Erythroblast (primary cell): ENCODE measurements at places on chromosomes 1 and 21.
A peak's percentile ranks its signal among the peaks of the same experiment; 100 is the strongest.

GRCh38 chr1:58487002-58487401 lies 59.5 kb downstream of the OMA1 start:
- no peak for DNase-seq

- no peak for DNase-seq
Observed at GRCh38 chr1:234633246-234634003, 23.4 kb upstream of the IRF2BP2 start.

DNA sequence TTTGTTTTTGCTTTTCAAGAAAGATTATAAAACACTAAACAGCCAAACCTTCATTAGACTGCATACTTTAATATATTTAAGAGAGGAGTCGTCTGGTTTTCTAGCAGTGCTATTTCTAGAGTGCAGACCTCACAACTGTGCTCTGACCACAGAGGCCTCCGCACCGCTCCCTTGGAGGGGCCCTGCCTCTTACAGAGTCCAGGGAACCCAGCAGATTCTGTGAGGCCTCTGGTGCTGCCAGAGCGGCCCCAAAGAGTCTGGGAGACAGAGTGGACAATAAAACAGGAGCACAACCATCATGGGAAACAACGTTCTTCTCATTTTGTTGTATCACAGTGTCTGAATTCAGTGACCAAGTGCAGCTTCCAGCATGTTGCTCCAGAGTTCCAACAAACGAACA lies 5.8 kb downstream of the ATP5PO start:
- no peak for DNase-seq

DNA sequence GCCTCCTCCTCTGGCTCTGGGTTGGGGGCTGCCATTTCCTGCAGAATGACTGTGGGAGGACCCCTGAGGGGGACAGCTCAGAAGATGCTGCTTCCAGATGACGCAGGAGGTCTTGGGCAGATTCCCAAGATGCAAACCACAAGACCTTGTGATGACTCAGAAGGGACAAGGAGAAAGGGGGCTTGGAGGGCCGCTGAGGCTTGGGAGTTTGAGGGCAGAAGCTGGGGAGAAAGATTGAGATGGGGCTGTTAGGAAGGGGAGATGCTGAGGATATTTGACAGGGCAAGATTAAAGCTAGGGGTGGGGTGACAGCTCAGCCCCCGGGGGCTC lies 7.5 kb downstream of the PTPRU start:
- DNase-seq: no peak

DNA sequence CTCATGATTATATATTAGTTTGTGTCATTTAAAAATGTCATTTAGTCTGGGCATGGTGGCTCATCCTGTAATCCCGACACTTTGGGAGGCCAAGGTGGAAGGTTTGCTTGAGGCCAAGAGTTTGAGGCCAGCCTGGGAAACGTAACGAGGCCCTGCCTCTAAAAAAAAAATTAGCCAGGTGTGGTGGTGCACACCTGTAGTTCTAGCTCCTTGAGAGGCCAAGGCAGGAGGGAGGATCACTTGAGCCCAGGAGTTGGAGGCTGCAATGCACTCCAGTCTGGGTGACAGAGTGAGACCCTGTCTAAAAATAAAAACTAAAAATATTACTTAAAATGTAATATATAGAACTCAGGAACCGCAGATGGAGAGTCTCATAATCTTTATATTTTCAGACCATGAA lies 34.6 kb downstream of the RUNX3 start:
- no peak for DNase-seq

GRCh38 chr1:46180082-46180616 lies 3.9 kb upstream of the P3R3URF start:
- peak; percentile 53 for DNase-seq

GRCh38 chr1:239222999-239223398 lies 163.4 kb upstream of the CHRM3 start:
- DNase-seq: no peak

DNA sequence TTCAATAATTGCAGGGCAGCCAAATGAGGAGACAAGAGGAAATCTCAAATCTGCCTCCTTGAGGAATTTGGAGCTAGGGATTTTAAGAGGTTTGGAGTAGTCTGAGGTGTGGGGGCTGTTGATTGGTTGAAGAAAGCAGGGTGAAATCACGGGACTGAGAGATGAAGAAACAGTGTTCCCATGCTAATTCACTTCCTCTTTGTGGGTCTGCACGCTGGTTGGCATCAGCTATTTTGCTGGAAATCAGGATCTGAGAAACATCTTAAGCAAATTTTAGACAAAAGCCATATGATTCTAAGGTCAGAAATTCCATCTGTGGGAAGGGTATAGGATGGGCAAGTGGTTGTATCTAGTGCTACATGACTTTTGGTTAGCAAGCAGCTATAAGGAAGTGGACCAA lies 107.1 kb upstream of the PAXBP1 start:
- DNase-seq: no peak

DNA sequence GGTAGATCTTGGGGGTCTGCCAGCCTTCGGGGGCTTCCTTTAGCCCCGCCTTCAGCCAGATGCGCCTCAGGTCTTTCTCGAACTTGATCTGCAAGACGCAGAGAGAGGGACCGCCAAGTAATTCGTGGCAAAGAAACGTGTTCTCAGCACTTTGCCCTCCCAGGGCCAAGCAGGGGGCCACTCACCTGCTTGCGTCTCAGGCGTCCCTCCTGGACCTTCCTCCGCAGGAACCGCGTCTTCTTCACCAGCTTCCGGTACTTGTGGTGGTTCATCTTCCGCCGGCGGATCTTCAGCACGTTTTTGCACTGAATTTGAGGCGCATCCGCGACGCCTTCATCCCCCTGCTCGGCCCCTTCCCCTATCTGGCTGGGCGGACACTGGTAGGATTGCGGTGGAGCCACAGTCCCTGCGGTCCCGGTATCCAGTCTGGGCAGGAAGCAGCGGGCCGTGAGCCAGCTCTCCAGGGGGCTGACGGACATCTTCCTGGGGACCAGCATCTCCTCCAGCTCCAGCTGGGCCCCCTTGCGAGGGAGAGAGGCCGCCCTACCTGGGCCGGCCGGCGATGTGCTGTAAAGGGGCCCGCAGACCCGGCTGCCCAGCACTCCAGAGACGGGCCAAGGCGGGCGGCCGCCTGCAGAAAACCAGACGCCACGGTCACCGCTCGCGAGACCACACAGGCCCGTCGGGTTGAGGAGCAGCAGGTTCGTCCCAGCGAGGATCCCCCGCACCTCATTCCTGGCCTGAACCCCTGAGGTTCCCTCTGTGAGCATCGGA lies 1.0 kb downstream of the AURKAIP1 start:
- DNase-seq: peak; percentile 56

DNA sequence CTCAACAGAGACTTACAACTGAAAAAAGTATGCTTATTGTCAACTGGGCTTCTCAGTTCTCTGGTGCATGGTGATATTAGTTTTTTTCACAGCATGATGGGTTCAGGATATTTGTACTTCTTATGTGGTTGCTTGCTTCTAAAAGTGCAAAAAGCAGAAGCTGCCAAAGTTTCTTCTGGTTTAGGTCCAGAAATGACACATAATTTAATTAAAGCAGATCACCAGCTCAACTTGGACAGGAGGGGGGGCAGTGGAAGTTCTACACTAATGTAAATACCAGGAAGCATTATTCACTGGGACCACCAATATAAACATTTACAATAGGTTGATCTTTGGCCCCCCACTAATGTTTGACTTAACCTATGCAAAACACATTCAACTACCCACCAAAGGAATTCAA lies 354.8 kb upstream of the BRINP3 start:
- DNase-seq: no peak

- no peak for DNase-seq
Observed at GRCh38 chr1:31405578-31406245, 7.3 kb upstream of the SERINC2 start.

DNA sequence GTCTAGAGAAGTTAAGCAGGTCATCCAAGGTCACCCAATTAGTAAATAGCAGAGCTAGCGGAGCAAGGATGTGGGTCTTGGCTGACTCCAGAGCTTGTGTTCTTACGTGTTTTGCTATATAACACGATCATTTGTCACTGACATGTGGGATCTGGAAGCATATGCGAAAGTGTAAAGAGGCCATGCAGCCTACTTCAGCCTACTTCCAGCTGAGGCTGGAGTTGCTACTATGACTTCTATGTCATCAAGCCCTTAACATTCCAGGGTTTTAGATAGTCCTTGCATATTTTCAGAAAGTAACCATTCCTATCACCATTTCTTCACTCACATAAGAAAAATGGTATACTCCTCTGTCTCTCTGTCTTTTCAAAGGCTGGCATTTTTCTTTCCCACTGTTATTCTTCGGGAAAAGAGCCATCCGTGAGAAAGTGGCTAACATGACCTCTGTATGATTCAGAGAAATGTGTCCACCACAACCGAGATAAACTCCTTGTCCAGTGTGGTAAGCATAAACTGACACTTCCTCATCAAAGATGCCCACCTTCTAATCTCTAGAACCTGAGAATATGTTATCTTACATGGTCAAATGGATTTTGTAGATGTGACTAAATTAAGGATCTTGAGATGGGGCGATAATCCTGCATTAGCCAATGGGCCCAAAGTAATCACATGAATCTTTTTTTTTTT lies 24.0 kb upstream of the ABL2 start:
- DNase-seq: no peak

GRCh38 chr1:67855961-67856360 lies 22.7 kb upstream of the GNG12 start:
- no peak for DNase-seq

GRCh38 chr1:223620297-223620897 lies 45.1 kb downstream of the CAPN8 start:
- no peak for DNase-seq

DNA sequence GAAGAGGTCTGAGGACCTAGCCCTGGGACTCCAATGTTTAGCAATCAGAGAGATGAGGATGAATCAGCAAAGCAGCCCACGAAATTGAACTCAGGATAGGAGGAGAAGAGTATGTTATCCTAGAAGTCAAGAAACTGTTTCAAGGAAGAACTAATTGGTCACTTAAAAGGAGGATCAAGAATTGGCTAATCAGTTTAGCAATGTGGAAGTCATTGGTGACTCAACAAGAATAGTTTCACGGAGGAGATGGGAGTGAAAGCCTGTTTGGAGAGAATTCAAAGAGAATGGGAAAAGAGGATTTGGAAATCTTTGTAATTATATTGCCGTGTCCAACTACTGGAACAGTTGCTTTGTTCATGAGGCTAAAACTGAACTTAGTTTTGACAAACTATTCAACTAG lies 7.4 kb downstream of the HMCN1 start:
- no peak for DNase-seq

DNA sequence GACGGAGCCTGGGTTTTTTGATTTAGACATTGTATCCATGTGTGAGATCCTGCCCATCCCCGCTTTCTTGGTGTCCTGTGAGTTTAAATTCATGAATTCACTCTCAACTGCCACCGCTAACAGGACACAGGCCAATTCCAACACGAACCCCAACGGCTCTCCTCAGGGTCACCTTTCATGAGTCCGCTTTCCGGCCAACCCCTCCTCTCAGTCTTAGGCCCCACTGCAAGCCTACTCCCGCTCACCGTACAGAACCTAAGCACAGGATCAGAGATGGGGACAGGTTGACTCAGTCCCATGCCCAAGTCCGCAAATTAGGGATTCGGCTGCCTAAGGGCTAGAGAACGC lies 238 bp upstream of the SCP2 start:
- no peak for DNase-seq

DNA sequence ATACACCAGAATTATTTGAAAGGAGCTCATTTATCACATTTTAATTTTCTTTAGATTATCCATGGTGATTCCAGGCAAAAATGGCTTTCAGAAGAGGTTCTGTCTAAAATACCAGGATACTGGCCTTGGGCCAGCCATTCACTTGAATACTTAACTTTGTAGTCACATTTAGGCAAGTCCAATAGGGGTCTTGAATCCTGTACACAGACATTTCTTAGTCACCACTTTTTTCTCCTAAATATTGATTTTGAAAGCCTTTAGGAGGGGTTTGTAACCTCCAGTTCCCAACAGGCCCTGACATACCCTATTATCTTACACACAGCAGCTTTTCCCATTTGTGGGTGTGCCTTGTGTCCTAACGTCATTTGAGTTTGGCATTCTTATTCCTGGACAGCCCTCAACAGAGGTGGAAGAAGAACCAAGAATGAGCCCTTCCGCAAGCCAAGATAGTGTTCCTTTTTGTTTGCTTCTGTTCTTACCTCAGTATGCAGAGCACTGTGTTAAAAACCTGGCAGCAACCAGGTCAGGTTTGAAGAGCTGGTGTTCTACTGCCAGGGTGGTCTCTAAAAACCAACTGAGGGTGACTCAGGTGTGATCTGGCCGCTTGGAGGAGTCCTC lies 19.5 kb downstream of the MAP3K7CL start:
- no peak for DNase-seq

- no peak for DNase-seq
Observed at GRCh38 chr1:26010825-26011224, 10.8 kb upstream of the EXTL1 start.

- DNase-seq: no peak
Observed at GRCh38 chr21:45818904-45819285, 162.7 kb upstream of the COL6A1 start.

DNA sequence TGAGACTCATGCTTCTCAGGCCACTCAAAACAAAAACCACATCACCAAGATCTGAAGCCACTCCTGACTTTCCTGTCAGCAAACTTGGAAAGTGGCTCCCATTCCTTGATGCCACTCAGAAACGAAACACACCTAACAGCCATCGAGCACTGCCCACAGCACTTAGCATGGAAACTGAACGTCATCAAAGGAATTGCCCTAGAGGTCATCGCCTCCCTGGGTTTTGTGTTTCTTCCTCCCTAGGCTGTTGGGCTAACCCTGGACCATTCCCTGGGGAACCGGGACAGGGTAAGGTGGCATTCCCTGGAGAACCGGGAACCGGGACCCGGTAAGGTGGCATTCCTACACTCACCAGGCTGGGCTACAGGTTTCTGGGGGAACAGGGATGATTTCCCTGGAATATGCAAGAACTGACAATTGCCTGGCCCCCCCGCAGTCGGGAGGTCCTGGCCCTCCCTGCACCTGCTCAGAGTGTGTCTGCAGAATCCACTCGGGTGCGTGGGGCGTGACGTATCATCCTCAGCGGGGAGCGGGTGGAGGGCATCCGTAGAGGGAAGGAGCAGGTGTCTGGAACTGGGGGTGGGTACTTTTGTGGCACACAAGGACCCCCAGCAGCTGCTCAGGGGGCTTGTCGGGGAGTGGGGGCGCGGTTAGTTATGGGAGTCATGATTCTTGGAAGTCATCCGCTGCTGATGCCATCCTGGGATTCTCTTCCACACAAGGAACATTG lies 30.3 kb downstream of the SLC45A1 start:
- no peak for DNase-seq

DNA sequence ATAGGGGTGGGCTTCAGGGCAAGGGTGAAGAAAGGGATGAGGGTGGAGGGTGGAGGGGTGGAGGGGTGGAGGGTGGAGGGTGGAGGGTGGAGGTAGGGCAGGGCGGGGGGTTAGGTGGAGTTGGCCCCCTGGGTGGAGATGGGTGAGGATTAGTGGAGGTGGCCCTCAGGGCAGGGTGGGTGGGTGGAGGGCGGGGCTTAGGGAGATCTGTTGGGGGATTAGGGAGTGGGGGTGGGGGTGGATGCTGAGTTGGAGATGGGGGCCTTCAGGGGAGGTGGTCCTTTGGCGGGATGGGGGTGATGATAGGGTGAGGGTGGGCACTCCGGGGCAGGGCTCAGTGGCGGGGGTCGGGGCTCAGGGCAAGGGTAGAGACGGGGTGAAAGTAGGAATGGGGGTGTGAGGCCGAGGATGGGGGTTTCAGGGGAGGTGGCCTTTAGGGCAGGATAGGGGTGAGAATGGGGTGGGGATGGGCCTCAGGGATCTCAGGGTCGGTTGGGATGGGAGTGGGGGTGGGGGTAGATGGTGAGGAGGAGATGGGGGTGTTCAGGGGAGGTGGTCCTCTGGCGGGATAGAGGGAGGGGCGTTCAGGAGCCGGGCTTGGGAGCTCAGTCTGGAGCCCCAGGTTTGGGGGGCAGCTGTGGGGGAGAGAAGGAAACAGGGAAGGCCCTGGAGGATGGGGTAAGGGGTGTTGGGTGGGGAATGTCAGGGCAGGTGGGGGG lies 800 bp upstream of the DNMT3L start:
- no peak for DNase-seq

GRCh38 chr1:91730801-91731732 lies 154.9 kb downstream of the TGFBR3 start:
- no peak for DNase-seq
